ENCODE measurements at places on chromosomes 12 and 14.

DNA sequence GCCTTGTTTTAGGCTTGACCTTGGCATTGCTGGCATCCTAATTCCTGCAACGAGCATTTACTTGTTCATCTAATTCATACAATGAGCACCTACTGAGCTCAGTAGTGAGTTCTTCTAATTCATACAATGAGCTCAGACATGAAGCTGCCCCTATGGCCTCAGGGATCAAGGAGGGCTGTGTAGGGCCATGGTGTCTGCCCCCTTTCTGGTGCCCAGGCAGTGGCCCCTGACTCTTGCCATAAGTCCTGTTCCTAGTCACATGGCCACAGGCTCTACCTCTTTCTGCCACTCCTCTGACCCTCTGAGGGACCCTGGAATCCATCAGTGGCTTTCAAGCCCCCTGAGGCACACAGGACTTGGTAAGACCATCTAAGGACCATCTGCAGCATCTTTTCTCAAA, 148.8 kb downstream of the ZFP36L1 start:
- H3K4me3 ChIP-seq, result no peak overlapping the region
- no peaks in the 10 kb centered on the region for H3K36me3 ChIP-seq
- H3K27me3 ChIP-seq, result no peaks in the 10 kb centered on the region
- H3K27ac ChIP-seq, result no peak overlapping the region
- no peaks in the 10 kb centered on the region for H3K4me1 ChIP-seq

DNA sequence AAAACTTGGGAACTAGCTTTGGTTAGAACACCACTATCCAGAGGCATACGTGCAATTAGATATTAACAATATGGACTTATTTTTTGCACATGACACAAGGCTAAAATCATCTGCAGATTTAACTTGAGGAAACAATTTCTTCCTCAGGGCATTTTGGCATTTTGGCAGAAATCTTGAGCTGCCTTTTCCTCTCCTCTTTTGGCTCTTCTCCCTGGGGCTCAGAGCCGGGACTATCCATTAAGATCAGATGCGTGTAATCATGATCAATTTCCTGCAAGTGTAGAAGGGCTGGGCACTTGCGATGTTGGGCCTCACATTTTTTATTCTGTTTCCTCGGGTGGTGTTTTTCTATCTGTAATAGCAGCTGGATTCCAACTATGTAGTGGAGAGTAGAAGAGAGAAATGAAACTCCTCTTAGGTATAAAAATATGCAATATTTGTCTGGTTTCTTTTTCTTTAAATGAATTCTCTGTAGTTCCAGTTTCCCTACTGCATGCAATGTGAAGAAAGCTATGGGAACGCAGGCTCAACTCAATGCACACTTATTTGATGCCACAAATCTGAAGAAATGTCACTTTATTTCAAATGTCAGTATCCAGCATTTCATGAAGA, 1010.8 kb downstream of the FLRT2 start:
- H3K36me3 ChIP-seq, result no peaks in the 10 kb centered on the region
- no peaks in the 10 kb centered on the region for H3K4me1 ChIP-seq
- no peaks in the 10 kb centered on the region for H3K27me3 ChIP-seq
- no peak for DNase-seq
- H3K27ac ChIP-seq, result no peak overlapping the region

GRCh38 chr14:102551995-102552705, 40.3 kb upstream of the RCOR1 start:
- H3K4me3 ChIP-seq, result peak overlapping the region; percentile 37
- H3K4me1 ChIP-seq, result no peaks in the 10 kb centered on the region
- no peak overlapping the region for H3K27ac ChIP-seq
- H3K36me3 ChIP-seq, result no peaks in the 10 kb centered on the region
- H3K27me3 ChIP-seq, result peaks cover 4% of the 10 kb centered on the region

DNA sequence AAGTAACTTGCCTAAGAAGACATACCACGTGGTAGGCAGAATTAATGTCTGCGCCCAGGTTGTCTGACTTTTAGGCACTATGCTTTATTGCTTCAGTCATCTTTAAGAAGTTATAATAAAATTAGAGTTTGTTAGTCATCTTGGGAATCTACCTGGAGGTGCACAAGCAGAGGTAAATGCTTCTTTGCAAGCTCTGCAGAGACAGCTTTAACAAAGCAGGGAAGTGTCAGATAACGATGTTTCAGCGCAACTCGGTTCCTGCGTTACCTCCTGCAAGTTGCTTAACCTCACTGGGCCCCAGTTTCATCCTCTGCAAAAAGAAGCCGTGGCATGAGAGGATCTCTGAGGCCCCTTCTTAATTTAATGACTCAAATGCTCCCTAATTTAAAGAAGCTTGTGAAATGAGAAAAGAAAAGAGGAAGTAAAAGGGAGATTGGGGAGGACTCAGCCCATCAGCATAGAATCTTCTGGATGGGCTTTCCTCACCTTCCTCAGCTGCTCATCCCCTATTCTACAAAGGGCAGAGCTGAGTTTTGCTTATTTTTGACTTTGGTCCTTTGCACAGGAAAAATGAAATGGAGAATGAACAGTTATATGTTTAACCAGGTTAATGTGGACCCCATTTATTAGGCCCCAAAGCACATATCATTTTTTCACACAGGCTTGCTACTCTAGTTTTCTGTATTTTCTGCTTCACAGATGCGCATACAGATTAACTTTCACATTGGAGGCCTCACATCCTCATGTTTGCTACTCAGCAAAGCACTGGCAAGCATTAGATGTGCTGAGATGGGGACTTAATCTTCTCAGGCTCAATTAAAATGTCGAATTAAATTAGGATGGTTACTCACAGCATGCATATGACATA, 5.1 kb downstream of the ARHGDIB start:
- DNase-seq, result no peak
- no peak overlapping the region for H3K4me3 ChIP-seq
- peaks cover 29% of the 10 kb centered on the region for H3K4me1 ChIP-seq
- H3K27me3 ChIP-seq, result no peaks in the 10 kb centered on the region
- no peak overlapping the region for H3K27ac ChIP-seq
- no peaks in the 10 kb centered on the region for H3K36me3 ChIP-seq

GRCh38 chr14:36161776-36162175, 14.7 kb downstream of the PTCSC3 start:
- no peak overlapping the region for H3K4me3 ChIP-seq
- H3K27ac ChIP-seq, result no peak overlapping the region
- no peaks in the 10 kb centered on the region for H3K4me1 ChIP-seq
- no peaks in the 10 kb centered on the region for H3K27me3 ChIP-seq
- H3K36me3 ChIP-seq, result no peaks in the 10 kb centered on the region

- H3K36me3 ChIP-seq, result no peaks in the 10 kb centered on the region
- no peak overlapping the region for H3K4me3 ChIP-seq
- no peak for DNase-seq
These were observed 50.6 kb upstream of the PTGR2 start for GRCh38 chr14:73800970-73801515.

DNA sequence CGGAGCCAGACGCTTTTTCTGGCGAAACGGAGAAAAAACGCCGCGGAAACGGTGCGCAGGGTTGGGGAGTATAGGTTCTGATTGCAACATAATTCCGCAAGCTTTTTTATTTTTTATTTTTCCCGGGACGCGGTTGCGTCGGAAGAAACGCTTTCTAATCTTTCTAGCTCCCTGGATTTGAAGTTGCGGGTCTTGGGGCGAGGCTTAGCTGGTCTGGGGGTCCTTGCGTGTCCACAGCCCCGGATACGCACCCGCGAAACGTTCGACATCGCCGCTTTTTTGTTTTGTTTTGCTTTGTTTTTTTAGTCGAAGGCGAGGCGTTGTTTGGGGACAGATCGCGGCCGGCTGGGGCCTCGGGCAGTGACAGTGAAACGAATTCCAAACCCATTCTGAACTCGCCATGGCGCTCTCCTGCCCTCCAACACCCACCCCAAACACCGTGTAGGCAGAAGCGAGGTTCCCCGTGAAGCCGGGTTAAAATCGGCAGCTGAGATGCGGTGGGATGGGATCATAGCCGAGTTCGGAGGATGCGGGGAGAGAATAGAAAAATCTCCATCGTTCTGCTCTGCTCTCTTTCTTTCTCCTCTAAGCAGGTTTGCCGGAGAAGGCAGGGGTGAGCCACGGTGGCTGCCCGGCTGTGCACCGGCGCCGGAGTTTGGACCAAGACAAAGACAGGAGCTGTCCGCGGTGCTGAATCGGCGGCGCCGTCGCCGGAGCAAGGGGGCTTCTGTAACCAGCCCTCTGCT, 8.1 kb upstream of the LHX5 start:
- H3K36me3 ChIP-seq, result no peaks in the 10 kb centered on the region
- H3K4me1 ChIP-seq, result no peaks in the 10 kb centered on the region
- no peak overlapping the region for H3K27ac ChIP-seq
- H3K4me3 ChIP-seq, result no peak overlapping the region
- DNase-seq, result peak; percentile 94

- H3K36me3 ChIP-seq, result no peaks in the 10 kb centered on the region
- DNase-seq, result peak; percentile 88
- H3K4me3 ChIP-seq, result no peak overlapping the region
- no peak overlapping the region for H3K27ac ChIP-seq
These were observed 24.0 kb downstream of the FGF6 start for GRCh38 chr12:4421590-4422031.

DNA sequence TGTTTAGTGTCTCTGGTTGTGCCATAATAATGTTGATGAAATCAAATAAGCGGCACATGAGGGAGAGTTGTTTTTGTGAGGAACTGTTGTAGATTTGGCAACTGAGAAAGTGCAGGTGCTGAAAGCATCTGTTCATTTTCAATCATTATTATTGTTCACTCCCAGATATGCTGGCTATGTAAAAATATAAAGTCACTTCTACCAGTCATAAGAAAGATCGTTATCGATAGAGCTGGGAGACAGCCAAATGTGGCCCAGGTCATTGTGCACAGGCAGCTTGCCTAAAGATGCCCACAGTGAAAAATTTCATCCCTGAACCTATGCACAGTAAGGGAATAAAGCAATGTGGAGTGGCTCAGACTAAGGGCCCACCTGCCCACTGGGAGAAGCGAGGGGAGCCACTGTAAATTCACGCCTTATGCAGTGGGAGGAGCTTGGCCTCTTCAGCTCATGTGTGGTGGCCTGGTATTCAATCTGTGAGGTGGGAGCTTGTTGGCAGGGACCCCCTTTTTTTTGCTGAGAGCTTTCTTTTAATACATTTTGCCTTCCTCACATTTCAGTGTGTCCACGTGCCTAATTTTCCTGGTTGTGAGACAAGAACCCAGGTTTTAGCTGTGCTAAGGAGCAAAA, 1490.8 kb upstream of the TMEM132C start:
- no peaks in the 10 kb centered on the region for H3K27me3 ChIP-seq
- no peaks in the 10 kb centered on the region for H3K36me3 ChIP-seq
- H3K4me1 ChIP-seq, result no peaks in the 10 kb centered on the region
- H3K27ac ChIP-seq, result no peak overlapping the region

GRCh38 chr12:52213564-52214420, 19.3 kb upstream of the KRT7 start:
- H3K27ac ChIP-seq, result no peak overlapping the region
- H3K27me3 ChIP-seq, result no peaks in the 10 kb centered on the region
- peaks cover 21% of the 10 kb centered on the region for H3K4me1 ChIP-seq
- no peaks in the 10 kb centered on the region for H3K36me3 ChIP-seq

- peak; percentile 85 for DNase-seq
- no peaks in the 10 kb centered on the region for H3K27me3 ChIP-seq
- H3K4me3 ChIP-seq, result no peak overlapping the region
- H3K36me3 ChIP-seq, result no peaks in the 10 kb centered on the region
- peaks cover 5% of the 10 kb centered on the region for H3K4me1 ChIP-seq
These were observed 7.0 kb downstream of the TAMALIN start for GRCh38 chr12:52013626-52014310.

GRCh38 chr14:59221568-59221967, 33.1 kb downstream of the DAAM1 start:
- H3K4me1 ChIP-seq, result peaks cover 5% of the 10 kb centered on the region
- H3K4me3 ChIP-seq, result no peak overlapping the region
- H3K36me3 ChIP-seq, result no peaks in the 10 kb centered on the region
- no peak overlapping the region for H3K27ac ChIP-seq

- DNase-seq, result no peak
- H3K27me3 ChIP-seq, result peaks cover 2% of the 10 kb centered on the region
- no peak overlapping the region for H3K27ac ChIP-seq
These were observed 58.7 kb upstream of the GZMB start for GRCh38 chr14:24692382-24693352.

- peaks cover 3% of the 10 kb centered on the region for H3K4me1 ChIP-seq
- H3K27me3 ChIP-seq, result no peaks in the 10 kb centered on the region
- no peak overlapping the region for H3K27ac ChIP-seq
- H3K36me3 ChIP-seq, result no peaks in the 10 kb centered on the region
These were observed 105.5 kb upstream of the PRB2 start for GRCh38 chr12:11500861-11501230.

DNA sequence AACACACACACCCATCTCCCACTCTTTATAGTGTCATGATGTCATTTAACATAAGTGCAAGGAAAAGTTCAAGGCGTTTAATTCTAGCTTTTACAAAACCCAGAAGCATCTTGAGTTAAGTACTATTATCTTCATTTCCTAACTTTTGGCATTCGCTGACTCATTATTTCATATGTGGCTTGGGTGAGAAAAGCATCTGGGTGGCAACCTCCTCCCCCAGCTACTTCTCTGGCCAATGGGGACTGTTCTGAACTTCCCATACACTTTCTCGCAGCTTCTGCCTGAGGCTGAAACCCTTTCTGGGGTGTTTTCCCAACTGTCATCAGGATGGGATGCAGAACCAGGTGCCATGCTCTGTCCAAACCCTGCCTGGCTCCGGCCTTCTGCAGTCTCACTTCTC, 2.8 kb upstream of the MARK3 start:
- no peaks in the 10 kb centered on the region for H3K27me3 ChIP-seq
- peaks cover 12% of the 10 kb centered on the region for H3K4me1 ChIP-seq
- no peak overlapping the region for H3K27ac ChIP-seq
- H3K4me3 ChIP-seq, result no peak overlapping the region
- peak; percentile 87 for DNase-seq

- no peak overlapping the region for H3K4me3 ChIP-seq
- H3K4me1 ChIP-seq, result peaks cover 60% of the 10 kb centered on the region
- H3K36me3 ChIP-seq, result no peaks in the 10 kb centered on the region
- peak overlapping the region; percentile 88 for H3K27ac ChIP-seq
These were observed 6.1 kb upstream of the CDCA4 start for GRCh38 chr14:105026802-105027563.

- H3K4me3 ChIP-seq, result no peak overlapping the region
- DNase-seq, result no peak
- no peak overlapping the region for H3K27ac ChIP-seq
- H3K4me1 ChIP-seq, result no peaks in the 10 kb centered on the region
- H3K36me3 ChIP-seq, result no peaks in the 10 kb centered on the region
These were observed 575.9 kb upstream of the MDGA2 start for GRCh38 chr14:48251290-48251689.

- H3K27me3 ChIP-seq, result peaks cover 4% of the 10 kb centered on the region
- H3K4me1 ChIP-seq, result no peaks in the 10 kb centered on the region
- H3K27ac ChIP-seq, result no peak overlapping the region
- H3K4me3 ChIP-seq, result no peak overlapping the region
These were observed 50.3 kb upstream of the DICER1 start for GRCh38 chr14:95207475-95208233.
